ENCODE measurements at places on chromosomes 1 and 21.

GRCh38 chr1:232009741-232010140, 383.2 kb downstream of the DISC1 start:
- no peak for DNase-seq

- no peak for DNase-seq
These were observed 7.1 kb downstream of the FNDC7 start for GRCh38 chr1:108719656-108720435.

- DNase-seq: no peak
These were observed 15.7 kb upstream of the CTTNBP2NL start for GRCh38 chr1:112380356-112380755.

GRCh38 chr1:15724949-15725880, 10.8 kb upstream of the SLC25A34 start:
- DNase-seq: no peak

DNA sequence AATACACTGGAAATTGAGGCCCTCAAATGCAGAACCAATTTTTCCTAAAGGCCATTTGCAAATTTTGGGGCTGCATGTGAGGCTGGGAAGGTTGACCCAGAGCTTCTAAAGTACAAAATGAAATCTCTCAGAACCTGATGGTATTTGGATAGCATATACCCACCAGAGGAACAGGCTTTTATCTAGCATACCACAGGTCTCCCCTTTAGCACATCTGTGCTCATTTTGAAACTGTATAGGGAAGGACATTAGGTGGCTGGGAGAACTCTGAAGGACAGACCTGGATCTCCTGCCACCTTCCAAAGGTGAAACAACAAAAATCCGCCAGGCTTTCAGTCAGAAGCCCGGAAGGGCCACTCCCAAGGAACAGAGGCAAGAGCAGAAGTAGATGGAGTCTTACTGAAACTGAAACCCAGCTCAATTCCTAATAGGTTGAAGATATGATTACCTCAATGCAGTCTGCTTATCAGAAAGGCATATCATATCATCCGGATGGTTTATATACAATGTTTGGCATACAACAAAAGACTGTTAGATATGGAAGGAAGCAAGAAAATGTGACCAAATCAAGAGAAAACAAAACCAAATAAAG, 11.6 kb downstream of the CD55 start:
- no peak for DNase-seq

- no peak for DNase-seq
These were observed 35.3 kb downstream of the B3GALNT2 start for GRCh38 chr1:235468970-235469369.

- no peak for DNase-seq
These were observed 102.8 kb downstream of the CLIC6 start for GRCh38 chr21:34771512-34772028.

DNA sequence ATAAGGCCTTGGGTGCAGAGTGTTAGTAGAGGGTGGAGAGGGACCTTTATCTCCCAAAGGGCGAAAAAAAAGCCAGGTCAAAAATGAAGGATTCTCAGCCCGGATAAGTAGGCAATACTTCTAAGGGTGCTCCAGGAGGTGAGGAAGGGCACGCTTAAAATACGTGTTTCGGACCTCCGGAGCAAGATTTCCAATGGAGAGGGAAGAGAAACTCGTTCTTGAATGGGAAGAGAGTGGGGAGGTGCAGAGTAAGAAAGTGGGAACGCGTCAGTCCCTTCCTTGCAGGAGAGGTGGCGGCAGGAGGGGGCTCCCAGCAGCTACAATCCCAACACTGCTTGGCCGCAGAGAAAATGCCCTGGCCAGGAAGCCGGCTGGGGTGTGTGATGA, 581 bp downstream of the EFCAB14 start:
- DNase-seq: no peak

- DNase-seq: no peak
These were observed at the start of gene PAPPA2 for GRCh38 chr1:176462674-176463378. TSS of gene PAPPA2 (plus strand) at chr1:176463175. CDS start at chr1:176556323, 93,148 bp downstream.

- no peak for DNase-seq
These were observed 33.3 kb downstream of the SLC66A1 start for GRCh38 chr1:19345391-19345790.
